Stimulated activated CD4-positive, alpha-beta T cell treated with anti-CD3 and anti-CD28 coated beads, Interleukin-1b, Interleukin-23, amount 100 ng/mL, for 1 hour (primary cell): ENCODE measurements at places on chromosomes 5 and 9.

DNA sequence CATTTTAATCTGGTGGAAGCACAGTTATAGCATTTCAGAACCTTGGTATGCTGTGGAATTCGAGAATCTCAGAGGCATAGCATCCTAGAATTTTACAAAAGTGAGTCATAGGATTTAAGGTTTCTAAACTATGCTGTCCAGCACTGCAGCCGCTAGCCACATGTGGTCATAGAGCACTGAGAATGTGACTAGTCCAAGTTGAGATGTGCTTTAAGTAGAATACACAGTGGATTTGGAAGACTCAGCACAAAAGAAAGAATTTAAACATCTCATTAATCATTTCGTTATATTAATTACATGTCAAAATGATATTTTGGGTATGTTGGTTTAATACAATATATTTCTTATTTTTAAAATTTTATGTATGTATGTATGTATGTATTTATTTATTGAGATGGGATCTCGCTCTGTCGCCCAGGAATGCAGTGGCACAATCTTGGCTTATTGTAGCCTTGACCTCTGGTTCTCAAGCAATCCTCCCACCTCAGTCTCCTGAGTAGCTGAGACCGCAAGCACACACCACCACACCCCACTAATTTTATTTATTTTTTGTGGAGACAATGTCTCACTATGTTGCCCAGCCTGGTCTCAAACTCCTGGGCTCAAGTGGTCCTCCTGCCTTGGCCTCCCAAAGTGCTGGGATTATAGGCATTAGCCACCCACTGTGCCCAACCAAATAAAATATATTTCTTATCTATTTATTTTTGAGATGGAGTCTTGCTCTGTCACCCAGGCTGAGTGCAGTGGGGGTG, 20.4 kb upstream of the RPS14 start:
- no peak for DNase-seq

DNA sequence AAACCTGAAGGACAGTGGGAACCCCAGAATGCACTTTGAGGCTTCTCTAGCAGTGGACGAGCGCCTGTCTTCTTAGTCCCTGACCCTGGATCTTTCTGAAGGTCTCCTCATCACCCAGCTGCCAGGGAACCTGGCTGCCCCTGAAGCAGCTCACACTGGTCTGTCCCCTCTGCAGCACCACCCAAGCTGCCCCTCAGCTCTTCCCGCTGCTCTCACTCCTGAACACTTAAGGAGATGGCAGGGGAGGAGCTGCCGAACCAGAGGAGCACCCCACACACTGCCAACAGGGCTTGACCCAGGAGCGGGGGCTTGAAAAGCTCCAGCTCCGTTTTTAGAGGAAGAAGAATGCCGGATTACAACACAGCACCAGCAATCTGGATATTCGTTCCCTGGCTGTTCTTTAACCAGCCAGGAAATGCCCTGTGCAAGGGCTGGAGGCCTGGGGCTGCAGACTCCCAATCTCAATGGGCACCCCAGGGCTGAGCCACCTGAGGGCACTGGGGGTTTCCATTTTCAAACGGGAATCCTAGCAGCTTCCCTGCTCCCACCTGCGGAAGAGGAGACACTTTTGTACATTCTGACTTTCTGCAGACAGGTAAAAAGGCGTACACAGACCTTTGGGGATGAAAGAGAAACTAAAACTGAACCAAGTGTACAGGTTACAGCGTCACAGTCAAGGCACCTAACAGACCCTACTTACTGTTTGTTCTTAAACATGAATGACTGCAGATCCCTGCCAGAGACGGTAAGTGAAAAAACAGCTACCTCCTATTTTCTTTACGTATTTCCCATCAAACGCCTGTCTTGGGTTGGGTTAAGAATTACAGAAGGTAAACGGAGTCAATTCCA, 36.3 kb downstream of the GOLM1 start:
- DNase-seq = no peak

DNA sequence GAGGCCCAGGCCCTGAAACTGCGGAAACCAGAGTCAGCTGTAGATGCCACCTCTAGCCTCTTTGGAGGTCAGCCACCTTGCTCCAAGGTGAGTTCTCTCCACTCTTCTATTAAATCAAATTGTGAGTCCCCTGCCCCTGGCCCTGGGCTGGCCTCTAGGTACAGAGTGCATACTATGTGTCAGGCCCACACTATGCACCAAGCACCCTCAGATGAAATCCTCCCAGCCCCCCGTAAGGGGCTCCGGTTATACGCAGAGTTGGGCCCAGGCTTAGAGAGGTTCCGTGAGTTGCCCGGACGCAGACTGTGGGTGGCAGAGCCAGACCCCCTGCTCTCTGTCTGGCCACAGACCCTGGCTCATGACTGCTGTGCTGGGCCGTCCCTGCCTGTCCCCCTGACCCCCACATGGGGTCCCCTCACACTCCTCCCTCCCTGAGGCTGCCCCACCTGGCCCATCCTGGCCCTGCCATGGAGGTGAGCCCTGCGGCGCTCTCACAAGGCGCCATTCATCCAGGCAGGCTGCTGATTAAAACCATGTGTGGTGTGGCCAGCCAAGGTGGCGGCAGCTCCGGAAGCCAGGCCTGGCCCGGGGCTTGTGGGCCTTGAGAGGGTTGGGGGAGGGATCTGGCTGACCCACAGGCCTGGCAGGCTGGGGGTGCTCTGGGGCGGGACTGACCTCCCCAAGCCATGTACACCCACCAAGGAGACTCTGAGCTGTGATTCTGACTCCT, 65.5 kb upstream of the SYNPO start:
- no peak for DNase-seq

DNA sequence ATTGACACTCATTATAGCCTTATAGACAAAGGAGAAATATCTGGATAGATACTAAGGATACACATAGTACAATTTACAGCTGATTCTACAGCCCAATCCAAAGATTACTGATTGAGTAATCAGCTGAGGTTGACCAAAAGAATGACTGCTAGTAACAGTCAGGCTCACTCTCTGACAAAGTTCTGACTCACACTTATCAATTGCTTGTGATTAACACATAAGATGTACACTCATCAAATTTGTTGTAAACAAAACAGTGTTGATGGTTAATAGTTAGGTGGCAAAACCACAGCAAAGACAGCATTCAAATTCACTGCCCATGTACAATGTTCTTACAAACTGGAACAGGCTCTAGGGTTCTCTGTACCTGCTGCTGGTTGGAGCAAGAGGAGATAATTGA, 422.7 kb downstream of the TLE1 start:
- DNase-seq = no peak

DNA sequence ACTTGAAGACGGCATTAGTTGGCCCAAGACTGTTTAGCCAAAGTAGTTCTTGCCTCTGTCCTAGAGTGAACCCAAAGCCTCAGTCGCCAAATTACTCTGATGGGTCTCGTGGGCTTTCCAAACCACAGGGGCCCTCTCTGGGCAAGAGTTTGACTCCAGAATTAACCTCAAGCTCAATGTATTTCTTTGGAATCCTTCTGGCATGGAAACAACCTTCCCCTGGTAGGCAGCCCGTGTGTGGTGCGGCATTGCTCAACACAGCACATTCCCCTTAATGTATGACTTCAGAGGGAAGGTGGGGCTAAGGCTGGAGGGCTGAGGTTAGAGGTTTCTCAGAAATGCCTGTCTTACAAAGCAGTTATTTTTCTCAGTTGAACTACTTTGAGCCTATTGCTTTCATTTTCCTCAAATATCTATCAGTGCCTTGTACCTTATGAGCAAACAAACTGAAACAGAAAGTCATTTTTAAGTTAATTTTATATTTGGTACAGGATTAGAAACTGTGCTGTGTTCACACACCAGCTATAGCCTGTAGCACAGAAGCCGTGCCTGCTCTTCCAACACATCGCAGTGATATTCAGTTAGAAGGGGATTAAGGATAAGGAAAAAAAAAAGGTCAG, 123.9 kb upstream of the HAPLN1 start:
- no peak for DNase-seq

DNA sequence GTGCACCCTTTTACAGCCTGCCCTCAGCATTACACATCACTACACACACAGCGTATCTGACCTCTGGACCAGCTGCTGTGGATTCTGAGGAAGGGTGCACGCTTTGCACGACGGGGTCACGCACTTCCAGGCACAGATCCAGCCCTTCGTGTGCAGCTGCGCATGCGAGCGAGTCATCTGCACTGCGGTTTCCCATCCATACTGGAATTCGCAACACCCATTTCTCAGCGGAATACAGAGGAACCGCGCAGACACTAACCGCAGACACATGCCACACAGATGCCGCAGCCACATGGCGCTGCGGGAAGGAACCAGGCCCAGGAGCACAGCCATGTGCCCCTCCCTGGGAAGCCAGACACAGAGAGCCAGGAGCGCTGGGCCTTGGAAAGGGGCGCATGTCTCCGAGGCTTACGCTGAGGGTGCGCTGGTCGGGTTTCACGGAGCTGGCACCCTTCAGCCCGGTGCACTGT, 43.5 kb downstream of the PNPLA7 start:
- no peak for DNase-seq

DNA sequence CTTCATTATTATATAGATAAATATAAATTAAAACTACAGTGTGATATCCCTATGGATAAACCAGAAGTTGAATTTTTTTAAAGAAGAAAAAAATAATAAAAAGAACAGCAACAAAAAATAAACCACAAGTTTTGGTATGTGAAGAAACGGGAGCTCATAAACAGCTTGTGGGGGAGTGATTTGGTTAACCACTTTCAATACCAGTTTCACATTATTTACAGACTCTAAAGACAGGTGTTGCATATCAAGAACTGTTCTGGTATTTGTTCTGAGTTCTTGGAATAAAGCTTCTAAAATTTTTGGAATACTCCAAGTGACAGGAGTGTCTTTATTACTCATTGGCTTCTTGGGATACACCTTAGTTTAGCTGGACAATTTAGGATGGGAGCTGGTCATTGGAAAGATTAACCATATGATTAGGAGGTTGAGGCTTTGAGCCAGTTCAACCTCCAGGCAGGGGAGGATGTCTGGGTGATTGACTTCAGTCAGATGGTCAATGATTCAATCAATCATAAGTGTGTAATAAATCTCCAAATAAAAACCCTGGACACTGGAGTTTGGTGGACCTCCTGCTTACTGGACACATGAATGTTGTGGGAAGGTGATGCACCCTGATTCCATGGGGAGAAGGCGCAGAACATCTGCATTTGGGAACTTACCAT, 2223.1 kb upstream of the C9orf72 start:
- no peak for DNase-seq

DNA sequence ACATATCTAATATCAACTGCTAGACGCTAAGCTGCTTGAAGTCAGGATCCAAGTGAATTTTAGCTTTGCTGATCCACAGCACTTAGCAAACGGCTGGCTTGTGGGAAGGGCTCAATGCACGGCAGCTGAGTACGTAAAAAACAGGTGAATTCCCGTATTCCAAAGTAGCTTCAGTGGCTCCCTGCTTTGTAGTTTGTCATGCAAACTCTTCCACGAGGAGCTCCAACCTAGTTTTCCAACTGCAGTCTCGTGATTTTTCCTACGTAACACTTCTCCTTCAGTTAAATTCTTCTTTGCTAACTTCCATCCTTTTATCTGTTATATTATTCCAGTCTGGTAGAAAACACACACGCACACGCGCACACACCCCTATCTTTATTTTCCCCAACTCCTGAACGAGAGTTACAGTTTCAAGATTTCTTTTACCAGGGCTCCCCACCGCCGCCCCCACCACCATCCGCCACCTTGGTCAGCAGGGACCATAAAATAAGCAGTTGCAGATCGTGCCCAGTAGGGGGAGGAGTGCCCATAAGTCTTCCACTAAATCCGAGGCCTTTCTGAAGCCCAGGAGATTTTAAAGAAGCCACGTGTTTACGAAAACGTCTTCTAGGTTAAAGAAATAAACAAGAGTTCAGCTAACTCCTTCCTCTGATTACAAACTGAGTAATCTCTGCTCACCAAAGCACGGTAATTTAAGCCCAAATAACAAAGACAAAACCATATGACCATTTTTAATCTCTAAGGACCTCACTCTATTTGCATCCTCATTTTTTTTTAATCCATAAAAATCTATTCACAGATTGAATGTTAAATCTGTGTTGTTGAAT, 34.8 kb upstream of the TRIO start:
- no peak for DNase-seq

- no peak for DNase-seq
Measured at GRCh38 chr5:60163762-60164161, 270.2 kb upstream of the PDE4D start.

GRCh38 chr5:141532726-141533125, 43.8 kb downstream of the PCDHGC5 start:
- no peak for DNase-seq

- DNase-seq = no peak
Measured at GRCh38 chr5:55438998-55439397, 95.8 kb downstream of the PLPP1 start.

- DNase-seq = no peak
Measured at GRCh38 chr9:69027355-69028097, 8.0 kb upstream of the FXN start.

DNA sequence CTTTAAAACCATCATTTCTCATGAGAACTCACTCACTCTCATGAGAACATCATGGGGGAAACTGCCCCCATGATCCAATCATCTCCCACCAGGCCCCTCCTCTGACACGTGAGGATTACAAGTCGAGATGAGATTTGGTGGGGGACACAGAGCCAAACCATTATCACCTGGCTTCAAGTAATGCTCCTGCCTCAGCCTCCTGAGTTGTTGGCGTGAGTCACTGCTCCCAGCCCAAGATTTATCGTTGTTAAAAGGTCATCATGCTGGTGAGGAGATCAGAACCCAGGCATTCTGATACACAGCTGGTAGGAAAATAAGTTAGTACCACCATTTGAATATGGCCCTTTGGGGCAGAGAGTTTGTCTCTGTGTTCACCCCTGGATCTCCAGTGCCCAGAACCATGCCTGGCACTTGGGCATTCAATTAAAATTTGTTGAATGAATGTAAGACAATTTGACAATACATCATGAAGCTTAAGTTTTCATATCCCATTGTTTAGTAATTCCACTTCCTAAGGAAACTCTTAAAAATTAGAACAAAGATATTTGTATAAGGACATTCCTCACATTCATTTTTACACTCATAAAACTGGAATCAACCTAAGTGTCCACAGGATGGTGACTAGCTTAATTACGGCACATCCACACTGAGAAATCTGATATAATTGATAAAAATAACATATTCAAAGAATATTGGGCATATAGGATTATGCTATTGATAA, 58.0 kb upstream of the COL15A1 start:
- DNase-seq = no peak

GRCh38 chr9:129432297-129433154, 188.4 kb downstream of the C9orf50 start:
- no peak for DNase-seq

GRCh38 chr5:178182158-178182876, 4.9 kb downstream of the GMCL2 start:
- DNase-seq = no peak

- no peak for DNase-seq
Measured at GRCh38 chr9:131334629-131335367, 45.3 kb downstream of the PLPP7 start.

GRCh38 chr5:55172937-55173686, at the start of gene CDC20B:
Gene CDC20B (minus strand): TSS chr5:55173177. CDS start chr5:55173000, 177 bp downstream.
- DNase-seq = peak; percentile 64
